ENCODE measurements at places on chromosomes 11 and 22. TPM values are rescaled to one million over a fixed set of nuclear protein-coding genes. Genes with fewer than 3 reads are reported as not detected.

GRCh38 chr11:74022546-74022945 is 13.7 kb upstream of the UCP3 start:
- H3K4me3 ChIP-seq, result no peak overlapping the region
- H3K27me3 ChIP-seq, result no peaks in the 10 kb centered on the region
- no peak overlapping the region for H3K27ac ChIP-seq
- no peaks in the 10 kb centered on the region for H3K36me3 ChIP-seq
- peaks cover 9% of the 10 kb centered on the region for H3K4me1 ChIP-seq

DNA sequence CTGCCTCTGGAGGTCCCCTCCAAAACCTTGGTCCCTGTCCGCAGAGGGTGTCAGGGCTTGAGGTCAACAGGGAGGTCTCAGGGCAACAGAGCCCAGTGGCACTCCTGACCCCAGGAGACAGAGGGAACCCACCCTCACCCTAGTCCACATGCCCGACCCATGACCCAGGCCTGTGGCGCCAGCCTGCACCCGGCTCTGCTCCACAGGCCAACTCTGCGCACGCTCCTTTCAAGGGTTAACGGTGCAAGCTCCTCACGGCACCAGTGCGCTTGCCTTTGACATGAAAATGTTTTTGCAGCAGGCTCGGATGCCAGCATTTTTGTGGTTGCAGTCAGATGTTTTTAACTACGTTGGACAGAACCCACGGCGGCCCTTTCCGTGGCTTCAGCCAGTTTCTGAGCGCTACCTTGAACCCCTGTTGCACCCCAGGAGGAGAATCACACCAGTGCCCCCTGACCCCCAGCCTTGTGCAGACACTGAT is 68.6 kb downstream of the CDKN1C start:
- H3K27me3 ChIP-seq, result no peaks in the 10 kb centered on the region
- no peak overlapping the region for H3K27ac ChIP-seq
- DNase-seq, result no peak
- H3K4me1 ChIP-seq, result peaks cover 15% of the 10 kb centered on the region

GRCh38 chr11:126485986-126486635 is 130.6 kb downstream of the ST3GAL4 start:
- no peaks in the 10 kb centered on the region for H3K4me1 ChIP-seq
- no peak overlapping the region for H3K4me3 ChIP-seq
- no peak overlapping the region for H3K27ac ChIP-seq

GRCh38 chr22:39707816-39708215 is 137.3 kb downstream of the CACNA1I start:
- peaks cover 1% of the 10 kb centered on the region for H3K4me1 ChIP-seq
- H3K27ac ChIP-seq, result no peak overlapping the region
- DNase-seq, result no peak
- no peaks in the 10 kb centered on the region for H3K36me3 ChIP-seq
- H3K4me3 ChIP-seq, result no peak overlapping the region
- H3K27me3 ChIP-seq, result no peaks in the 10 kb centered on the region

MYO18B gene
- total RNA-seq, result 1.4 TPM

HNRNPUL2 gene
- 84.0 TPM for total RNA-seq

GRCh38 chr11:6843670-6844069 is 1.8 kb upstream of the OR10A5 start:
- H3K4me1 ChIP-seq, result no peaks in the 10 kb centered on the region
- H3K27ac ChIP-seq, result no peak overlapping the region
- H3K27me3 ChIP-seq, result peaks cover 57% of the 10 kb centered on the region
- no peak for DNase-seq
- H3K36me3 ChIP-seq, result no peaks in the 10 kb centered on the region

PRR33 gene
- total RNA-seq, result not detected

DCDC1 gene
- 1.8 TPM for total RNA-seq

DNA sequence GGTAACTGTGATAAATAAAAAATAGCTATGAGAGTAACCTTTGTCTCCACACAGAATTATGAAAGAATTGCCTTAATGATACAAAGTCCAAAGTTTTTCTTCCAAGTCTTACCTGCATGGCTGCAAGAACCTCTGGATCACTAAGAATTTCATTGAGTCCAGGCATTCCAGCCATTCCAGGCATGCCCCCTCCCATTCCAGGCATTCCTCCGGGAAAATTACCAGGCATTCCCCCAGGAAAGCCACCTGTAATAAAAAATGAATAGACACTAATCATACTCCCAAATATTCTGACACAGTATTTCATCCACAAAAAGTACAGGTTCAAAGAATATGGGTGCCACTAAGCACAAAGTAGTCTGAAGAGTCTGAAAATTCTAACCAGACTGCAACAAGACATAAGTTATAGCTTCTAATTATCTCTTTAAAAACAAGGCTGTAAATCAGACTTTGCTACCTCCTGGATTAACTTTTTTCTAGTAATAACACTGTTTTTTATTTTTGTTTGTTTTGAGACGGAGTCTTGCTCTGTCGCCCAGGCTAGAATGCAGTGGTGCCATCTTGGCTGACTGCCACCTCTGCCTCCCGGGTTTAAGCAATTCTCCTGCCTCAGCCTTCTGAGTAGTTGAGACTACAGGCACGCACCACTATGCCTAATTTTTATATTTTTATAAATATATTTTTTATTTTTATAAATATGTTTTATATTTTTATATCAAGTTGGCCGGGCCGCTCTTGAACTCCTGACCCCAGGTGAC is 8.0 kb upstream of the SLC25A17 start:
- DNase-seq, result no peak
- H3K36me3 ChIP-seq, result peaks cover 14% of the 10 kb centered on the region
- no peak overlapping the region for H3K4me3 ChIP-seq
- H3K27me3 ChIP-seq, result no peaks in the 10 kb centered on the region
- no peaks in the 10 kb centered on the region for H3K4me1 ChIP-seq
